ENCODE measurements at places on chromosomes 16 and 17.

DNA sequence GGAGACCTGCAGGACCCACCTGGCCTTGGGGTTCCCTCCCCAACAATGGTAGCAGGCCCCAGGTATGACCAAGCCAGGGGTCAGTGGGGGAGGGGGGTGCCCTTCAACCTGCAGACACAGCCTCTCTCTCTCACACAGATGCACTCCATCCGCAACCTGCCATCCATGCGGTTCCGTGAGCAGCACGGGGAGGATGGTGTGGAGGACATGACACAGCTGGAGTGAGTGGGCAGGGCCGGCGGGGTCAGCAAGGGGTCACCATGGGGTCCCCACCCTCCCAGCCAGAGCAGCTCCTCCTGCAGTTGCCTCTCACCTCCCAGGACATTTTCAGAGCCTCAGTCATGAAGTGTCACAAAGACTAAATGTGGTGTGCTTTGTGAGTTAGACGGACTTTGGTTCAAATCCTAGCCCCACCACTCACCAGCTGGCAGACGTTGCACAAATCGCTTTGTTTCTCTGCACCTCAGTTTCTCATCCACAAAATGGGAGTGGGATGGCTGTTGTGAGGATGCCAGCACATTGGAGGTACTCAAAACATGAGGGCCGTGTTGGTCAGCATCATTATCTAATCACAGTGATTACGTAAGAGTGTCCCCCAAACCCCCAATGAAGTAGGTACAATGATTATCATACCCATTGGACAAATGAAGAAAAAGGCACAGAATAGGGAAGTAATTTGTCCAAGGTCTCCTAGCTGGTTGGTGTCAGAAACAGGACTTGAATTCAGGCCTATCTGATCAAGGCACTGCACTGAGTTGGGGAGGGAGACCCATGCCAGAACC is 16.0 kb downstream of the MYO15A start:
- no peak for DNase-seq

DNA sequence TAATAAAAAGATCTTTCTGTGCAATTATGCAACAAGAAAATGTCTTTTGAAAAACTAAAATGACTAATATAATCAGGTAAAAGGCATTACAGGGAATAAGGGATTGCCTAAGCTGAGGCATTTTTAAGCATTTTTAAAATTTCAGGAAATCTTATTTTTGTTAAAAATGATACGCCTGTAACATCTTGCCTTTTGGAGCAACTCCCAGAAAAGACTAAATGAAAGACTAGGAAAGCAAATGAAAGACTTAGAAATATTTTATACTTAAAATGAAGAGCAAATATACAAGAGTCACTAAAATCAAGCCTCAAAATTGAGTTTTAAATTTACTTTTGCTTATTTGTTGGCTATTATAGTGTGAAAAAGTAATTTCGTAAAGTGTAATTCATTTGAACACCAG is 55.8 kb downstream of the DUSP14 start:
- DNase-seq: no peak

GRCh38 chr17:29929006-29929532 is 959 bp downstream of the SSH2 start:
- DNase-seq: no peak

DNA sequence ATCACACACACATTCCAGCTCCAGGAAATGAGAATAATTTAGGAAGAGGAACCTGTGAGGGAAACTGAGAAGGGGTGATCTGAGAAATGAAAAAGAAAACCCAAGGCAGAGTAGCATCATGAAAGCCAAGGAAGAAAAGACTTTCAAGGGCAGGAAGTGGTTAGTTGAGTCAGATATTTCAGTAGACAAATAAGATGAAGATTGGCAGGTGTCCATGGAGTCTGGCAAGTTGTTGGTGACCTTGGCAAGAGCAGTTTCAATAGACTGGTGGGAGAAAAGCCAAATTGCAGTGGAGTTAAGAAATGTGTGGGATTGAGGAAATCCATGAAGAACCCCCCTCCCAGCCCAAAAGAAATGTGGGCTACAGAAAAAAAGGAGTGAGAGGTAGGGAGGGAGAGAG is 10.7 kb downstream of the GNAO1 start:
- DNase-seq: no peak

- DNase-seq: no peak
These were observed 67.0 kb downstream of the KLHDC4 start for GRCh38 chr16:87698676-87699199.

- DNase-seq: no peak
These were observed 489.6 kb downstream of the CDH13 start for GRCh38 chr16:83116274-83116892.

DNA sequence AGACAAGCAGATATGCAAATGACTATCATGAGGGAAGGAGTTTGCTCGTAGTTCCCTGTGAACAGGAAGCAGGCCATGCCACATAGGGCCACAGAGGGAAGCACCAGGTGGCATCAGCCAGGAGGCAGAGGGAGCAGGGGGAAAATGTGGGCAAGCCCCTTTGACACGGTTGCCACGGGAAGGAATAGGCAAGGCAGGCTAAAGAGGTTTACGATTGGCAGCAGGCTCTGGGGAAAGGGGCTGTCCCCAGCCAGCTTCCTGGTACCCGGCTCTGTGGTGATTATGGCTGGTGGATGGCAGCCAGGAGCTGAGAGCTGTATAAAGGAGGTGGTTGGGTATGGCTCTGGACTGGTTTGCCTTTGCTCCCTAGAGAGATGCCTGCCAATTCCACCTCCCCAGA is 848 bp downstream of the CES3 start:
- DNase-seq: no peak

GRCh38 chr17:43396491-43397060 is 2.2 kb upstream of the ARL4D start:
- no peak for DNase-seq

DNA sequence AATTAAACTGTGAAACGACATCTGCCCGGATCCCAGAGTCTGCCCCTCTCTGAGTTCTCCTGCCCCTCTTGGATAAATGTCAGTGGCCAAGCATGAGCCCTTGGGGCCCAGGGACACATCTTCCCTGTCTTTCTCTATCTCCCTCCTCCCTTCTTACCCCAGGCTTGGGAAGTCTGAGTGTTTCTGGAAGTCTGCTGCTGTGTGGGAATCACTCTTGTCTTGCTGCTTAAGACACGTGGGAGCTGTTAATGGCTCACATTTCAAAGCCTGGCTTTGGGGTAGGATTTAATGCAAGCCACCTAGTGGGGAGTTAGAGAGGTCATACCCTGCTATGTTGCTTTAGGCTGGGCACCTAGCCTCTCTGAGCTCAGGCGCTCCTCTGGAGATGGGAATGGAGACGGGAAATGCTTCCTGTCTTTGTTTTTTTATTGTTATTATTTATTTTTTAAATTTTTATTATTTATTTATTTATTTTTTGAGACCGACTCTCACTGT is 218.5 kb upstream of the CIBAR2 start:
- no peak for DNase-seq

DNA sequence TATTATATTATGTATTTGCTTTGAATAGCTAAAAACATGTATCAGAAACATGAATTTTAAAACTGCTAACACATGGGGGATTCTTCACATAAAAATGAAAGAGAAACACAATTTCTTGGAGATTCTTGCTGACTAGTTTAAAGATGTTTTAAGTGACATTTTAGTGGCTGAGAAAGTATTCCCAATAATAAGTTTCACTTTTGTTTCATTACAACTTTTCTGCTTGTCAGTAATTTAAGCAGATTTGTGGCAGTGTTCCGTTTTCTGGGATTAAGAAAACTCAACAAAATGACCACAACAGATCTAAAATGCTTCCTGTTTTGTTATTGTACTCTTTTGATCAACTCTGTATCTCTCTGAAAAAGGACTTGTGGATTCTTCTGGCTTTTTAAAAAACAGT is 75.9 kb downstream of the NLK start:
- DNase-seq: no peak

- DNase-seq: no peak
These were observed 115.2 kb downstream of the CLEC16A start for GRCh38 chr16:11059588-11059987.

- no peak for DNase-seq
These were observed 304.7 kb downstream of the CA10 start for GRCh38 chr17:51853857-51854256.

GRCh38 chr16:72457243-72457940 is 285.4 kb upstream of the PMFBP1 start:
- DNase-seq: no peak

DNA sequence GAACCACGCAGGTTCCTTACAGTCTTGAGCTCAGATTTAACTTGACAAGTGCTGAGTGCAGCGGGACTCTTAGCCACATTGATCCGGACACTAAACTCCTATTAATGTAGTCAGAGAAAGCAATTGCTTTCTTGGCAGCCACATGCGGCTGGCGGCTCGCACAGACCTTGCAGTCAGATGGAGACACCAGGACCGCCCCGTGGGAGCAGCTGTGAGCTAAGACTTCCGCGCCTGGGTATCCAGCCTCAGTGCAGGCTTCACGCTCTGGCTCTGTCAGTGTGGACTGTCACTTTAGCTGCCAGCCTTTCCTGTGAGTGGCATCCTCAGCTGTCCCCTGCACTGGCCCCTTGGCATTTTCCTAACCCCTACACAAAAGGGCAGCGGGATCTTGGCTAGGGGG is 80.9 kb upstream of the NLRP1 start:
- no peak for DNase-seq

DNA sequence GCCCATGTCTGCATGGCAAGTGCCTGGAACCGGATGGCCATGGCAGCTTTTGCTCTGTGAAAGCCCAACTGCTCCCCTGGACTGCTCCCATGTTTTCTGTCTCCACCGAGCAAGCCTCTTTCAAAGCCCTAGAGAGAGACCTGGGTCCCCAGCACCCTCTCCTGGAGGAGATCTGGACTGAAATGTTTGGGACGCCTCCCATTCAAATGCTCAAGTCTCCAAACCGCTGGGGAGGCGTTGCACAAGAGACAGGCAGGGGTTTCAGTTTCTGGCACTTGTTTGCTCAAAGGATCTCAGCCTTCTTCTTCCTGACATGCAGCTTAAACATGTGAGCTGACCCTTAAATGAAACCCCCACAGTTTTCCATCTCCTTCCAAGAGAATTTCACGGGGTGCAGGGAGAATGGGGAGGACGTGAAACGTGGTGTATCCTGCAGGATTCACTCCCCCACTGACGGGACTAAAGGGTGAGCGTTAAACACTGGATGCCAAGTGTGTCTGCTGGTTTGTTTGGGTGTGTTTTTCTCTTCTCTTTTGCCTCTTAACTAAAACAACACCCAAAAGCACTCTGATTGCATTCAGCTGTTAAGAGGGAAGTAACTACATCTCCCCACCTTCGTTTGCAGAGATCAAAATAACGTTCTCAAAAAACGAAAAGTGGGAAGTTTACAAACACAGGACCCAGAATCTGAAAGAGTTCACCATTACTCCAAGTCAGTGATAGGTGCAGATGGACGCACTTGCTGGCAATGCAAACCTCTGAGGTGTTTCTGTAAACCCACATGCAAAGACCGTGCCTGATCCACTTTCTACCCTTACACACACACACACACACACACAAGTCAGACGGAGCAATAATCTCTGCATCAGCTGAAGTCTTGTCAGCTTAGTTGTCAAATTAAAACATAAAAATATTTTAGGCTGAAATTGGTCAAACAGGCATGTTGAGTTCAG is 256.9 kb downstream of the C16orf95 start:
- no peak for DNase-seq

Measured in cortex of kidney (tissue), 1 donor.